Right ventricle myocardium inferior (tissue), 1 donor: ENCODE measurements at places on chromosomes 2 and 18.

DNA sequence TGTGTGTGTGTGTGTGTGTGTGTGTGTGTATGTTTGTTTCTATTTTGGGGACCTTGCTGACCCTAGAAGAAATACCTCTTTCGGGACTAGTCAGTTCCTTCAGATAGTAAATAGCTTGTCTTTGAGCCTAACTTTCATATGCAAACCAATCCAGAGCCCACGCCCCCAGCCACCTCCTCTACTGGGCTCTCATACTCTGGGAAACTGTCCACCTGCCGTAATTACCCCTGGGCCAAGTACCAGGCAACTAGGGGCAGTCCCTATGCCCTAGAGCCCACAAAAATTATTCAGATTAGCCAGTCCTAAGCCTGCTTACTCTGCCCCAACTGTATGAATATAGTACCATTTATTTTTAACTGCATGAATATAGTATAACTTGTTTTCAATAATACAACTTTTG, 970.4 kb downstream of the EPHA4 start:
- no peak for DNase-seq

DNA sequence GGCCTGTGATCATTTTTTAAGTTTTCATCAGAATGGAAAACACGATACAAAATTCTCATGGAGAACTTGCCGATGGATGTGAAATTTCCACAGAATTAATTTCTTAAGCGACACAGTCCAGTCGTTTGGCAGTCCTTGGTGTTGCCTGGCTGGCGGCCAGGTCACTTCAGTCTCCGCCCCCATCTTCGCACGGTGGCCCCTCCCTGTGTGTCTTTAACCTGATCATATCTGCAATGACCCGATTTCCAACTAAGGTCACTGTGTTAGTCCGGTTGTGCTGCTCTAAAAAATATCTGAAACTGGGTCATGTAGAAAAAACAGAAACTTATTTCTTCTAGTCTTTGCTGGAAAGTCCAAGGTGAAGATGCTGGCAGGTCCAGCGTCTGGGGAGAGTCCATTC, 44.5 kb upstream of the COPS8 start:
- no peak for DNase-seq

DNA sequence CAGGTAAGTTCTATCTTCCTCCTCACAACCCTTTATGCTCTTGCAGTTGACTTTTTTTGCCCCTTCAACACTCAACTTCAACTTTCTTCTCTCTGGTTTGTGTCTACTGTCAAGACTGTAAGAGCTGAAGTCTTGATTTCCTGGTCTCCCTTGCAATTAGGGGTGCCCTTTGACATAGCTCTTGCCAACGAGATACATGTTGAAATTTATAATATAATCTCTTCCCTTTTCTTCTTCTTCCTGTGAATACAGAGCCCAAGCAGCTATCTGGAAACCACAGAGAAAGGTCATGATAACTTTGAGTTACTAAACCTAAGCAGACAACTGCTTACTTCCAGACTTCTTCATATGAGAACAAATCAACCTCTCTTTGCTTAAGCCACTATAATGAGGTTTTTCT, 163.5 kb downstream of the MC4R start:
- no peak for DNase-seq

DNA sequence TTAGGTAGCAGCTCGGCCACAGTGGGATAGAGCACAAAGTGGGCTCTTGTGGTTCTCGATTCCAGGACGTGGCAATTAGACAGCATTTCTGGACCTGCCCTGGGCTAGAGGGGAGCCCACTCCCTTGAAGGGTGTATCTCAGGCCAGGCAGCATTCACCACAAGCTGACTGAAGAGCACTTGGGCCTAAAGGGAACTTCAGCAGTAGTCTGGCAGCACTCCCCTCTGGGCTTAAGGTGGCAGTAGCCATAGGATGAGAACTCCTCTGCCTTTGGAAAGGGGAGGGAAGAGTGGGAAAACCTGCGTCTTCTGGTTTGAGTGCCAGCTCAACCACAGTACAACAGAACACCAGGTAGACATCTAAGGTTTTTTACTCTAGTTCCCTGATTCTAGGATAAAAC, 28.1 kb upstream of the EML6 start:
- DNase-seq = no peak

DNA sequence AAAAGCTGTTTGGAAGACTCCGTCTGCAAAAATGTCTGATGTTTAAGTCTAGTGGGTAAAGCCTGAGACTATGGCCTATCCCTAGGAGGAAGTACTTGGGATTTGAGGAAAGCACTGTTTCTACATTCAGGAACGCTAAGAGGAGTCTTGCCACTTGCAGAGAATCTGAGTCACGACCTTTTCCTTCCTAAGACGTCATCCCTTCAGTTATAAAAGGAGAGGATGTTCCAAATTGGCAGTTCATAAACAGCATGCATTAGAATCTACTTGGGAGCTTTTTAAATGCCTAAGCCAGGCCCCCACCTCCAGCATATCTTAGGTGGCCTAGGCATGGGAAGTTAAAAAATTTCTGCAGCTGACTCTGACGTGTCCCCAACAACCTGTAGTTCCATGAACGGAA, 125.9 kb downstream of the TTC32 start:
- no peak for DNase-seq

DNA sequence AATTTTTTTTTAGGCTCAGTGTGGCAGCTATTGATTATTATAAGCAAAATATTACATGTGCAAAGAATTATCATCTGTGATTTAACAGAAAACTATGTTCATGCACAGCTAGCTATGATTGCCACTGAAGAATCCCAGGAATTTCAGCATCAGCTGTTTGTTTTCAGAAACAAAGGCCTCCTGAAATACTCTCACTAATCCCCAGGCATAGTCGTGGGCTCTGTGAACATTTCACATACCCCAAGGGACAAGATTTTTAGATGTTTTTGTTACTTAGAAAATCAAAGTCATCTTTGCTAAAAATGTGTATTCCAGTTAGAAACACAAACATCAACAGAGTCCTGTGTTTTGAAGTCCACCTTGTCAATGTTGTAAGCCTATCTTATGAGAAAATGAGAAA, 156.1 kb downstream of the MYO1B start:
- no peak for DNase-seq

DNA sequence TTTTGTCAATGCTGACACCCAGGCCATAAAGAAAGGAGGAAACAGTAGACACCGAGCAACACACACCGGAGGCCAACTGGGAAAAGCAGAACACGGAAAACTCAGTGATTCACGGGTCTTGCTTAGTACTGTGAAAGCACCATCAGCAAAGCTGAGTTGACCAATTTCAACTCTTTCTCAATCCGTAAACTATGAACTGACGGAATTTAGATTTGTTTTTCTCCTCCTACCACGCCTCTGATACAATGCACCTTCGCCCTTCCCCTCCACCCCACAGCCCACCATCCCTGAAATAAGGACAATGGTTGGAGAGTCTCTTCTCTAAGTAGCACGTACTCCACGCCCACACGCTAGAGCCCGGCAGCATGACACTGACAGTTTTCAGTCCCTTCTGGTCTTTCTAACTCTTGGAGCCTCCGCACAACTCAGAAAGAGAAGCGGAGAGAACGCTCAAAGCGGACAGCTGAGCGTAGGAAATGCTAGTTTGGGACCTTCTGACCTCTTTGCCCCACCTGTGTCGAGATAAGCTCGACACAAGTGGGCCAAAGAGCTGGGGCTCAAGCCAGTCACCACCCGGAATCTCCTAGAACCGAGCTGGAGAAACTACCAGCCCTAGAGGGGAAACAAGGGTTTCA, 669 bp downstream of the LNPK start:
- DNase-seq = peak; percentile 72

- no peak for DNase-seq
These were observed 717.7 kb upstream of the FAM98A start for GRCh38 chr2:34316788-34317187.

- no peak for DNase-seq
These were observed 120.7 kb upstream of the ZC3H15 start for GRCh38 chr2:186365406-186365805.

DNA sequence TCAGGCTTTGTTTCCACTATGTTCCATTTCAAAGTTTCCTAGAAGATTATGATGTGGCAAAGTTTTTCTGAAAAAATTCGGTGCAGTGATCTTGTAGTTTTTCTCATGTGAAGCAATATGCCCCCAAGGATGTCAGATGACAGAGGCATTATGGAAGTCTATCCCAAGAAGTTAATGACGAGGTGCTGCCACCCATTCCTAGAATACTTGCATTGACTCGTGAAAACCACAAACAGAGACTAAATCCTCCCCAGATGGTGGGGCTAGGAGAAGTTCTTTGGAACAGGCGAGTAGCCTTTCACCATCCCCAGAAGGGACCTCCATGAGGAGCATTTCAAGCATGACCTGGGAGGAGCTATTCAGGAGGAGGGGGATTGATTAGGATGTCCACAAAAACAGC, 40.2 kb upstream of the COPS8 start:
- no peak for DNase-seq

DNA sequence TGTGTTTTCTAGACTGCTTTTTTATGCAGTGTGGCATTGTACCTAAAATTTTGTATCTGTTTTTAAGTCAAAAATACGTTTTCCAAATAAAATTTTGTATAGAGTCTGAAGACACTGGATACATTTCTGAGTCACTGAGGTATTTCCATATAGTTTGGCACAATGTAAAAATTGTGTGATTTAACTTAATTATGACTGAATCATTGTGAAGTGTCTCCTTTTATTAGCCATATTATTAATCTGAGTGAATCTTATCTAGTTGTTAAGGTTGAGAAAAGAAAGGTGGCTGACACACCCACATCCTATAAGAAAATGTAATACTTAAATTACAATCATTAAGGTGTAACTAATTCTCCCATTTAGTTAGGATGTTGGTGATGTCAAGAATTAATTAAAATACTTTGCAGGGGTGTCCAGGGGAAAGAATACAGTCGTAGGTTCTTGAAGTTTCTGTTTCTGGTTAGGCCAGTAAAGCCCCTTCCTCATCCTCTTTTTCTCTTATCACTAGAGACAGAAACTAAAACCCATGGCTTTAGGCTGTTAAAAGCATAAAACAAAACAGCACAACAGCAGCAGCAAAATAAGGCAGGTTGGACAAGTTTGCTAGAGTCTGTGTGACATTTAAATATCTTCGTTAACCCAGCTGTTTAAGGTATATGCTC, 71.6 kb downstream of the UBE2E3 start:
- no peak for DNase-seq

GRCh38 chr2:17658251-17658843, 95.3 kb downstream of the SMC6 start:
- no peak for DNase-seq

DNA sequence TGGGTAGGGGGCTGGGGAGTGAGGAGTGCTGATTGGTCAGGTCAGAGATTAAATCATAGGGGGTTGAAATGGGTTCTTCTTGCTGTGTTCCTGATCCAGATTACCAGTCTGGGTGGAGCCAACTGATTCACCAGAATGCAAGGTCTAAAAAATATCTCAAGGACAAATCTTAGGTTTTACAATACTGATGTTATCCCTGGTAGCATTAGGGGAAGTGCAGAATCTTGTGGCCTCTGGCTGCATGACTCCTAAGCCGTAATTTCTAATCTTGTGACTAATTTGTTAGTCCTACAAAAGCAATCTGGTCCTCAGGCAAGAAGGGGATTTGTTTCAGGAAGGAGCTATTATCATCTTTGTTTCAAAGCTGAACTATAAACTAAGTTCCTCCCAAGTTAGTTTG, 289.2 kb upstream of the KYNU start:
- no peak for DNase-seq

GRCh38 chr2:29655391-29656086, 265.8 kb downstream of the ALK start:
- DNase-seq = no peak

DNA sequence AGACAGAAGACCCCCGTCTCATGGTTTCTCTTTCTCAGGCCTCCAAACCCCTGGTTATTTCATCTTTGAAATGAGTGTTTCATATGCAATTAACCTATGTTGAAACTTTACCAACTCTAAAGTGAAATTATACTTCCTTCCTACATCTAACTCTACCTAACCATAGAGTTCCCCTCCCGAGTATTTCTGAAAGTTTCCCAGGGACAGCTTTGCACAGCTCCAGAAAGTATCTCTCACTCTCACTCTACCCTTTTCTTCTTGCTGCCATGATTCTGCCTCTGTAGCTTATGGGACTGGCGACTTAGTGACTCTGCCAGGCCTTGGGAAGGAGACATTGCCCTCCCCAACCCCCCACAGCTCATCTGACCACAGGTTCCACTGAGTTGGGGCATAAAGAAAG, 107.9 kb downstream of the B3GNT2 start:
- no peak for DNase-seq

DNA sequence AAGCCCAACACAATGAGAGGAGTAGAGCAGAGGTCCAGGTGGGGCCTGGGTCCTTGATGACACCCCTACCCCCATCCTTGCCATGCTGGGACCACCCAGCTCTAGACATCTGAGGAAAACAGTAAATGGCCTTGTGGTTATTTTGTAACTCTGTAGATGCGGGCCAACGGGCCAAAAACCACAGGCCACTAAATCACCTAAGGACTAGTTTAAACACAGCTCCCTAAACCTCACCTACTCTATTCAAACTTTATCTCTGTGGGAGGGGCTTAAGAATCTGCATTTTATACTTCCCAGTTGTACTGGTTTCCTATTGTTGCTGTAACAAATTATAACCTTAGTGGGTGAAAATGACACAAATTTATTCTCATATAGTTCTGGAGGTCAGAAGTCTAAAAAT, 19.0 kb upstream of the SERTAD2 start:
- DNase-seq = no peak

GRCh38 chr2:160269365-160269764, 69.3 kb upstream of the ITGB6 start:
- DNase-seq = no peak

DNA sequence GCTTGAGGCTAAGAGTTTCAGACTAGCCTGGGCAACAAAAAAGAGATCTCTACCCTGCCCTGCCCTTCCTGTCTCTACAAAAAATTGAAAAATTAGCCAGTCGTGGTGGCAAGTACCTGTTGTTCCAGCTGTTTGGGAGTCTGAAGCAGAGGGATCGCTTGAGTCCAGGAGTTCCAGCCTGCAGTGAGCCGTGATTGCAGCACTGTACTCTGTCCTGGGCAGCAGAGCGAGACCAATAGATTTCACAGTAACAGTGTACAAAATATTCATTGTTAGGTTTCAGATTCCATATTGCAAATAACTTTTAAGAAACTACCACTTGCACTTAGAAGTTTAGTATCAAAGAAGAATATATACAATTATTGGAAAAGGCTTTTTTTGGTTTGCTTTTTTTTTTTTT, 54.3 kb downstream of the B3GNT2 start:
- no peak for DNase-seq

- no peak for DNase-seq
These were observed 36.4 kb downstream of the ICOS start for GRCh38 chr2:203973000-203973399.

GRCh38 chr2:213834746-213835145, 550.5 kb downstream of the SPAG16 start:
- DNase-seq = no peak
